ENCODE measurements at places on chromosomes 11 and 22.

- DNase-seq, result no peak
These were observed 180.3 kb downstream of the HIPK3 start for GRCh38 chr11:33437529-33437928.

- DNase-seq, result no peak
These were observed 124.4 kb upstream of the ZC3H12C start for GRCh38 chr11:109968781-109969180.

DNA sequence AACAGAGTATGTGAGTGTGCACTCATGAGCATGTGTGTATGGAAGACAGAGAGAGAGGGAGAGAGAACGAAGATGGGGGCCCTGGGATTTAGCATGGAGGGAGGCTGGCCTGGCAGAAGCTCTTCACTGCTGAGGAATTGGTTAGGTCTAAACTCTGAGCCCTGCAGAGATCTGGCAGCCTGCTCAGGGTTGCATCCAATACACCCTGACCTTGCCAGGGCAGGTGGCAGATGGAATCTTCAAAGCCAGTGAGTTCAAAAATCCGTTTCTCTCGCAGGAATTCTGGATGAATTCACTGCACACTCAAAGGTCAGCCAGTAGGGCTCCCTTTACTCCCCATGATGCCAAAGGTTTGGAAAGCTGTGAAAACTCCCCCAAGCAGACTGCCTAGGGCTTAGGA, 61.4 kb upstream of the OLFML1 start:
- DNase-seq, result no peak

DNA sequence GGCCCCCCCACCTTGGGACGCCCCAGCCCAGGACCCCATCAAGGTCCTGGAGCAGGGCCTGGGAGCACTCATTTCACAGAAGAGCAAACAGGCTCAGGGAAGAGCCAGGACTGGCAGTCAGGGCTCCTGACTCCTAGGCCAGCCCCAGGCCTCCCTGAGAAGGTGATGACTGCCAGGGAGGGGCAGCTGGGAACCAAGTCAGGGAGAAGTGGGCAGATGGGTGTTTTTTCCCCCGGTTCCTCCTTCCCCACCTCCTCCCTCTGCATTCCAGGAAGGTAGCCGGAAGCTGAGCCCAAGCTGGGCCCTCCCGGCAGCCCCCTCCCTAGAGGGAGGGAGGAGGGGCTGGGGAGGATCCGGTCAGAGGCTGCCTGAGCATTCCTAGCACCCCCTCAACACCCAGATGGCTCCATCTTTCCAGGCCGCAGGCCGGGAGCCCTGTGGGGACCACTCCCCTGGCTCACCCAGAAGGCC, 19.6 kb downstream of the MYRF start:
- no peak for DNase-seq

DNA sequence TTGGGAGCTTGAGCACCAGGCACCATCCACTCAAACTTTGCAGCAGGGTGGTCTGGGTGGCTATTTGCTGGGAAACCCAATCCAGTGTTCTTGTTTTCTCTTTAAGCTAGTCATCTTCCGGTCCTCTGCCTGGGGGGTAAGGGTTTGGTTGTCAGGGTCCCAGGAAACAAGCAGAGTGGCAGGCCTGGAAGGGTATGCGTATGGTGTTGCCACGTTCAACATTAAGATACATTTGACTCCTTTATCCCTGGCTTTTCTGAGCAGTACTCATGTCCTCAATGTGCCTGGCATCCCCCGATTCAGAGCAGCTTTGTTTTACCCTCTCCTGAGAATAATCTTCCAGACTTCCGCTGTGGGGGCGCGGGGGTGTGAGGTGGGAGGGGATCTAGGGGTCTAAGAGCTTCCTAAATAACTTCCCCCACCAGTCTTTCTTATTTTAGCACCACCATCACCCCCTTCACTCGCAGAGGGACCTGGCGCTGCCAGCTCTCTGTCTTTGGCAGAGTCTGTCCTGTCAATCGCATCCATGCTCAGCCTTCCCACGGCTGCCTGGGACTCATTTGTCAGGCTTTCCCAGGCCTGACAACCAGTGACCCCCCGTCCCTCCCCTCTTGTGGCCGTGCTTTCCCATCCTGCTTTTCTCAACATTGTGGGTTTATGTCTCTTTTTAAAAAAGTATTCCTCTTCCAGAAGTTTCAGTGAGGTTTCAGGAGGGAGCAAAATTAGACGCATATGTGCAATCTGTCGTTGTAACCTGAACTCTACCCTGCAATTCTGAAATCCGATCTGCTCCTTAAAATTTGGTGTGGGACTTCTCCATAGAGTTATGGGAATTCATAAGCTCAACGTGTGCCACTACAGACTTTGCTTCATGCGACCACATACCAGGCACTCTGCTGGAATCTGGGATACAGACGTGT, 27.0 kb upstream of the RBFOX2 start:
- no peak for DNase-seq

Data from body of pancreas (tissue), 4 donors.